Stimulated activated CD4-positive, alpha-beta T cell treated with anti-CD3 and anti-CD28 coated beads, TNF-alpha, amount 100 ng/mL, for 24 hours (primary cell): ENCODE measurements at places on chromosomes 6 and 20.

DNA sequence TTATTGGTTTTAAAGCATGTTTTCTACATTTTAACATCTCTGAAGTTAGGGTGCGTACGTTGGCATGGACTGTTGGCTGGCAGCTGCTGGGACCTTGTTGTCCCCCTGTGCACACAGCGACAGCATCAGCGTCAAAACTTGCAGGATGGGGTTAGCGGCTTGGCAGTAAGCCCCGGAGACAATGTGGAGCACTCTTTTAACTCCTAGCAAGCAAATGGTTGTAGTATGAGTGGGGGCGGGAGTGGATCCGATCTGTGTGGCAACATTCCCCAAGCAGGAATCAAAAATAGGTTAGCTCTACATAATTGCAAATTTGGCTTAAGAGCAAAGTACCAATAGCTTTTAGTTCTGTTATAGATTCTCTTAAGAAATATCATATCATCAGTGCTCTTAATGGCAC lies 70.1 kb downstream of the NRN1 start:
- no peak for DNase-seq

DNA sequence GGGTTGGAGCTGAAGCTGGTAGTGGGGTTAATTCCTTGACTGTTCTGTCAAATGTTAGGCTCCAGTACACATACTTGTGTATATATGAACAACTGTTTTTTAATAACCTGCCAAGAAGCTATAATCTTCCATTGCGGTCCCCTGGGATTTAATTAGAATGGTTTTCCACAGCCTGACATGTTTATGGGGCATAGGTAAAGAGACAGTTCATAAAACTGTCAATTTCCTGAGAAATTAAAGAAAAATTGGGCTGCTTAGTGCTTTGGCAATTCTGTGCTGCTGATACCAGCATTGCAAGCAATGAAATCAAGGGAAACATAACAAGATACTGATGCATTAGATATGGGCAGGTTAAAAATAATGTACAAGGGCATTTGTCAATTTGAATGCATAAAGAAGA lies 314.1 kb upstream of the SLC35B3 start:
- no peak for DNase-seq

DNA sequence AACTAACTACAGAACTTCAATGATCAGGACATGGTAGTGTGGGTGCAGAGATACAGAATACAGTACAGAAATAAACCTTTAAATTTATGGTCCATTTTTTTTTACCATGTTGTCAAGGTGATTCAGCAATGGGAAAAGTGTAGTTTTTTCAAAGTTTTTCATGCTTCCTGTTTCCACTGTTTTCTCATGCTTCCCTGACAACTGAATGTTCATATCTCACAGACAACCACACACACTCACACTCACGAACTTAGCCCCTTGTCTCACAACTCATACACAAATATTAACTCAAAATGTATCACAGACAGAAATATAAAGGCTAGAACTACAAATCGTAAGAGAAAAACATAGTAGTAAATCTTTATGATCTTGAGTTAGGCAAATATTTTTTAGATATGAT lies 232.6 kb upstream of the CDYL start:
- no peak for DNase-seq

GRCh38 chr6:31659649-31660380 lies 763 bp downstream of the C6orf47 start:
- DNase-seq = peak; percentile 49

- DNase-seq = no peak
Observed at GRCh38 chr6:47306887-47307286, 2.8 kb downstream of the TNFRSF21 start.
